Tibial nerve (tissue), 4 donors: ENCODE measurements at places on chromosomes 12 and 14. TPM values are rescaled to one million over a fixed set of nuclear protein-coding genes. Genes with fewer than 3 reads are reported as not detected.

GRCh38 chr12:125081427-125081826, 16.2 kb downstream of the AACS start:
- no peak overlapping the region for H3K4me3 ChIP-seq
- H3K27ac ChIP-seq: no peak overlapping the region
- H3K4me1 ChIP-seq: no peaks in the 10 kb centered on the region

DNA sequence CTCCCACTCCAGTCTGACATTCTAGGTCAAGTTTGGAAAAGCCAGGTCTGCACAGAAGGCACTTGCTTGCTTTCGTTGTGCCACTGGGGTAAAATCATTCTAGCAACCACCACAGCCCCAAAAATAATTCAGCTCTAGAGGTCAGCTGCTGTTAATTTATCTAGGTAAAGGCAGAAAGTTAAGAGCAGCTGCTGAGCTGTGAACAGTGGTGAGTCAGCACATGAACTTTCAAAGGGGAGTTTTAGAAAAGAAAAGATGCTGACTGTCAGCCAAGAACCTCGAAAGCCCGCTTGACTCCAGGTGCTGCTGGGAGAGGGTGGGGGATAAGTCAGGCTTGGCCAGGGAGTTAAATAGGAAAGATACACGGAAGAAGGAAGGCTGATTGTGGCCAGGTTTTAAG, 12.7 kb downstream of the CCDC197 start:
- H3K27me3 ChIP-seq: no peaks in the 10 kb centered on the region
- no peaks in the 10 kb centered on the region for H3K4me1 ChIP-seq
- no peak for DNase-seq

DNA sequence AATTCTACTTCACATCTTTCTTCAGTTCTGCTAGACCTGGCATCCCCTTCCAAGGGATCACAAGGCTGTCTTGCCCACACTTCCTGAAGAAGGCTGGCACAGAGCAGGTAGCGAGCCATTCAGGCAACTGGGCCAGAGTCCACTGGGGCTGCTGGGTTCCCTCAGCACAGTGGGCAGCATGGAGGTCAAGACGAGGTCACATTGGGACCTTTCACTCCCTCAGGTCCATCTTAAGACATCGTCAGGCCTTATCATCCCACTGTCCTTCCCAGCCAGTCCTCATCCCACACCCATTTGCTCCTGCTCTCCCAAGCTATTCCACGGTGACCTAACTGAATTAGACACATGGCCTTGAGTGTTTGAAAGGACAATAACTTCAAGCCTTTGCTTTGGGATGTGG, 143.1 kb upstream of the HIF1A start:
- H3K4me1 ChIP-seq: peaks cover 7% of the 10 kb centered on the region
- peak overlapping the region; percentile 65 for H3K27ac ChIP-seq
- peaks cover 6% of the 10 kb centered on the region for H3K36me3 ChIP-seq
- no peak for DNase-seq

DNA sequence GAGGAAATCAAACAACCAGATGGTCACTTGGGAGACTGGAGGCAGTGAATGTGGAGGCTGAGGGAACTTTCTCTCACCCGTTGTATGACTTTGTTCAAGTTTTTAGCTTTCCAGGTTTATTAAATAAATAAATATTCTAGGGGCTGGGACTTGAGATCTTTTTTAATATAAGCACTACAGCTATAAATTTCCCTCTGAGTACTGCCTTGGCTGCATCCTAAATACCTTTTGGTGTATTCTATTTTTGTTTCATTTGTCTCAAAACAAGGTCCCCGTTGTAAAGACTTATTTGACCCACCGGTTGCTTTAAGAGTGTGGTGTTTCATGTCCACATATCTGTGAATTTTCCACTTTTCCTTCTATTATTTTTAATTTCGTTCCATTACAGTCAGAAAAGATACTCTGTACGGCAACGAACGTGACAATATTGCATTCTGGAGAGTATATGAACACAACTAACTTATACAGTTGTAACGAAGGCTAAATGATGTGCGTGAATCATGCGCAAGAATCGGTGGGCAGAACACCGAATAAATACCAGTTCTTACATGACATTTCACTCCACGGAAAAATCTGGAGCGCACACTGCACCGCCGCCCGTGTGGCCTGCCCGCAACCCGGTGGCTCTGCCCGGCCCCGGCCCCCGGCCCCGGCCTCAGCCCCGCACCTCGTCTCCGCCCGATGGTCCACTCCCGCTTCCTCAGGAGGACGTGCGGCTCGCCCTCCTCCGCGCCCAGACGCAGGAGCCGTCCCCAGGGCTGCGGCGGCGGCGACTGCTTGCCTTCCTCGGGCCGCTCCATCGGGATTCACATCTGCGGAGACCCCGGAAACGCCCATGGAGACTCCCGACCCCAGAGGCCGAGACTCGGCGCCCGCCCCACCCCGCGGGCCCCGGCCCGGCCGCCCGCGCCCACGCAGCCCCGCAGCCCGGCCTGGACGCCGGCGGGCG, 602 bp downstream of the CHFR start:
- no peak overlapping the region for H3K27ac ChIP-seq
- no peaks in the 10 kb centered on the region for H3K27me3 ChIP-seq
- H3K4me1 ChIP-seq: peaks cover 18% of the 10 kb centered on the region
- H3K36me3 ChIP-seq: no peaks in the 10 kb centered on the region
- peak overlapping the region; percentile 93 for H3K4me3 ChIP-seq

DNA sequence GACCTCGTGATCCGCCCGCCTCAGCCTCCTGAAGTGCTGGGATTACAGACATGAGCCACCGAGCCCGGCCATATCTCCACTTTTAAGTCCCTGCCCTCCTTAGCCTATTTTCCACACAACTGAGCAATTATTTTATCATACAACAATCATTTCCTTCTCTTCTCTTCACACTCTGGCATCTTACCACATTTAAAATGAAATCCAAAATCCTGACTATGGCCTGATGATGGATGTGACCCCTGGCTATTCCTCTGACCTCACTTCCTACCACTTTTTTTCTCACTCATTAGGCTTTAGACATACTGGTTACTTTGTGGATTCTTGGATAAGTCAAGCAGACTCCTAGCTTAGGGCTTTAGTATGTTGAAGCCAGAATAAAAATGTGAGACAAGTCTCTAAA, 21.9 kb upstream of the EID3 start:
- H3K27me3 ChIP-seq: no peaks in the 10 kb centered on the region
- H3K36me3 ChIP-seq: no peaks in the 10 kb centered on the region
- H3K4me1 ChIP-seq: peaks cover 11% of the 10 kb centered on the region

GRCh38 chr14:98160901-98161300, 1111.1 kb downstream of the BCL11B start:
- H3K27ac ChIP-seq: no peak overlapping the region
- no peak overlapping the region for H3K4me3 ChIP-seq
- DNase-seq: no peak

DNA sequence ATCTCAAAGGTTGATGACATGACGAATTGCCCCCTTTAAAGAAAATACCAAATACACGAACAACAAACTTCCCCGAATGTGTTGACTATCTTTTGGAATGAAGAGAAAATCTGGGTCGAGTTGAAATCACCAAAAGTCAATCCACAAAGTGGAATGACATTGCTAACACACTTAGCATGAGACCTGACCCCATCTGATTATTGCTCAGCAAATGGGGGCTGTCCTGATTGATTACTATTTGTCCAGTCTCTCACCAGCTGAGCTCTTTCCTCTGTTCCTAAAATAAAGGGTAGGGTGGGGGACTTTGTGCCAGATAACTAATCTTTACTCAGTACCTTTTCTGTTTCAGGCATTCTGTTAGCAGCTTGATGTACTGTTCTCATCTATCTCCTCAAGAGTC, 223.4 kb downstream of the APAF1 start:
- H3K27me3 ChIP-seq: no peaks in the 10 kb centered on the region
- H3K36me3 ChIP-seq: no peaks in the 10 kb centered on the region
- DNase-seq: no peak

DNA sequence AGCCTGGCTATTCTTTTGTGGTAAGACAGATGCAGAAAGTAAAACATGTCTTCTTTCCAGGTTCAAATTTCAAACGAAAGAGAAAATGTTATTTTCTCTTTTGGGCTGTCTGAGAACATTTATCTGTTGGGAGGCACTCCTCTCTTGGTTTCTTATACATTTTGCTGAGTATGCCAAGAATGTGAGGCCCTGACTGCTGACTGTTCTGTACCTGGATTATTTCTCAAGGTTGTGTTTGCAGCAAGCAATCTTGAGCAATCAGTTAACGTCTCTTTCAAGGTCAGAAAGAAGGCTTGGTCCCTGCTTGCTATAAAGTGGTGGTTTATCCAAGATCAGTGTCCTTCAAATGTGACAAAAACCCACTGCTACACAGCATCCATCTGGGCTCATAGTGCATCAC, 9.8 kb downstream of the SSTR1 start:
- no peak overlapping the region for H3K27ac ChIP-seq
- H3K4me1 ChIP-seq: no peaks in the 10 kb centered on the region
- H3K27me3 ChIP-seq: no peaks in the 10 kb centered on the region
- H3K4me3 ChIP-seq: no peak overlapping the region

- H3K27me3 ChIP-seq: no peaks in the 10 kb centered on the region
- no peaks in the 10 kb centered on the region for H3K36me3 ChIP-seq
- DNase-seq: no peak
- peaks cover 5% of the 10 kb centered on the region for H3K4me1 ChIP-seq
- H3K27ac ChIP-seq: no peak overlapping the region
These were observed 4.4 kb downstream of the UBE3B start for GRCh38 chr12:109481863-109482262.

GRCh38 chr14:32473464-32473855, 144.4 kb downstream of the AKAP6 start:
- no peaks in the 10 kb centered on the region for H3K36me3 ChIP-seq
- no peak for DNase-seq
- H3K4me1 ChIP-seq: peaks cover 8% of the 10 kb centered on the region
- H3K4me3 ChIP-seq: no peak overlapping the region
- H3K27me3 ChIP-seq: no peaks in the 10 kb centered on the region

GRCh38 chr14:44113769-44114730, 393.0 kb downstream of the FSCB start:
- DNase-seq: no peak
- H3K4me3 ChIP-seq: no peak overlapping the region
- H3K36me3 ChIP-seq: no peaks in the 10 kb centered on the region
- H3K27me3 ChIP-seq: no peaks in the 10 kb centered on the region
- H3K4me1 ChIP-seq: no peaks in the 10 kb centered on the region

The RTN1 gene
- 20.7 TPM for total RNA-seq

The CLEC4A gene
- 6.9 TPM for total RNA-seq

The BEGAIN gene
- 9.6 TPM for total RNA-seq

The SYT1 gene
- 5.2 TPM for total RNA-seq

The WASHC4 gene
- 60.9 TPM for total RNA-seq

The KCNH3 gene
- 0.30 TPM for total RNA-seq

The NRXN3 gene
- total RNA-seq: 52.2 TPM

The B4GALNT1 gene
- 43.8 TPM for total RNA-seq

The HOXC13 gene
- not detected for total RNA-seq
